ENCODE measurements at places on chromosomes 2 and 18.

DNA sequence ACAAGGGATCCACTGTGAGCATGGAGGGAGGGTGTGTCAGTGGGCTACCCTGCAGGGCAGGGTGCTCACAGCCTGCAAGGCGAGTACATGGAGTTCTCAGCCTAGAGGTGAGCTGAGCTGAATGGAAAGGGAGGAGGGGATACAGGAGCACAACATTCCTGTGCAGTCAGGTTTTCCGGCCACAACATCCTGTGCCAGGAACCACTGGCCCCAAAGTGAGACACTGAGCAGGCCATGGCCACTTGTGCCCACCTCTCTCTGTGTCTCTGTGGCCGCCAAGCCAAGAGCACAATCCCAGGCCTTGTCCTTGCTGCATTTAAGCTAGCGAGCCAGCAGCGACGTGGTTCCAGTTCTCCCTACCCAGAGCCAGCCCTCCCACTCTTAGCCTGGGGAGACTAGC, 6.1 kb downstream of the DOK1 start:
- DNase-seq: no peak

DNA sequence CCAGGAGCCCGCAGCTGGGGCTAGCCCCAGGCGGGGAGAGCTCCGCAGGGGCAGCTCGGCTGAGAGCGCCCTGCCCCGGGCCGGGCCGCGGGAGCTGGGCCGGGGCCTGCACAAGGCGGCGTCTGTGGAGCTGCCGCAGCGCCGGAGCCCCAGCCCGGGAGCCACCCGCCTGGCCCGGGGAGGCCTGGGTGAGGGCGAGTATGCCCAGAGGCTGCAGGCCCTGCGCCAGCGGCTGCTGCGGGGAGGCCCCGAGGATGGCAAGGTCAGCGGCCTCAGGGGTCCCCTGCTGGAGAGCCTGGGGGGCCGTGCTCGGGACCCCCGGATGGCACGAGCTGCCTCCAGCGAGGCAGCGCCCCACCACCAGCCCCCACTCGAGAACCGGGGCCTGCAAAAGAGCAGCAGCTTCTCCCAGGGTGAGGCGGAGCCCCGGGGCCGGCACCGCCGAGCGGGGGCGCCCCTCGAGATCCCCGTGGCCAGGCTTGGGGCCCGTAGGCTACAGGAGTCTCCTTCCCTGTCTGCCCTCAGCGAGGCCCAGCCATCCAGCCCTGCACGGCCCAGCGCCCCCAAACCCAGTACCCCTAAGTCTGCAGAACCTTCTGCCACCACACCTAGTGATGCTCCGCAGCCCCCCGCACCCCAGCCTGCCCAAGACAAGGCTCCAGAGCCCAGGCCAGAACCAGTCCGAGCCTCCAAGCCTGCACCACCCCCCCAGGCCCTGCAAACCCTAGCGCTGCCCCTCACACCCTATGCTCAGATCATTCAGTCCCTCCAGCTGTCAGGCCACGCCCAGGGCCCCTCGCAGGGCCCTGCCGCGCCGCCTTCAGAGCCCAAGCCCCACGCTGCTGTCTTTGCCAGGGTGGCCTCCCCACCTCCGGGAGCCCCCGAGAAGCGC, 15.0 kb upstream of the GMPPA start:
- no peak for DNase-seq

GRCh38 chr2:31386648-31387047, 27.9 kb downstream of the XDH start:
- DNase-seq: no peak

DNA sequence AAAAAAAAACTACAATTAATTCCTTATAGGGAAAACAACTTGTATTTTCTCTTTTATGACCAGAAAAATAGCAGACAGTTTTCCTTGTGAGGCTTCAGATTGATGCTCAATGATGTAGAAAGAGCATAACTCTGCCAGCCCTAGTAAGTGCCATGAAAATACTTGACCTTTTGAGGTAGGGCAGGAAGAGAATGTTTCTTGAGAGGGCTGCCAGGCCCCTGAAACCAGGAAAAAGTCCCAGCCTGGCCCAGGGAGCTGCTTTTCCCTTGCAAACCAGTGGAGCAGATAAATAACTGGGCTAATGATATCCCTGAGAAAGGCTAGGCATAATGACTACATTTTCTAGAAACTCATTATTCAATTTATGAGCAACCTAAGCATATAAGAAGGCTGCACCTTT, 126.8 kb downstream of the SLC8A1 start:
- no peak for DNase-seq

DNA sequence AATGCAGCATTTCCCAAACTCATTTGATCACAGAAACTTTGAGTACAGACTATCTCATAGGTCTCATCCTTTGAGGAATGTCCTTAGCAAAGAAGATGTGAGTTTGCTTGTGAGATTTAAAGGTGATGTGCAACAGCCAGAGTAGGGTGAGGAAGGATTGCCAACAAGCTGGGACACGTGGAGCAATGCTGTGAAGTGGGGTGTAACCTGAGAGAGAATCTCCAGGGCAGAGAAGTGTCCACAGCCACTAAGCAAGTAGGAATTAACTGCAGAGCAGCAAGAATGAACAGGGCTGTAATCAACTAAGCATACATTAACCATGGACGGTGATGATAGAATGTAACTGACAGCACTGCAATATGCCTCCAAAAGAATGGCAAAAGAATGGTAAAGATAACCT, 469.9 kb upstream of the NRP2 start:
- no peak for DNase-seq
